HFFc6 (cell line): ENCODE measurements at places on chromosomes 5 and 9. TPM values are rescaled to one million over a fixed set of nuclear protein-coding genes. Genes with fewer than 3 reads are reported as not detected.

DNA sequence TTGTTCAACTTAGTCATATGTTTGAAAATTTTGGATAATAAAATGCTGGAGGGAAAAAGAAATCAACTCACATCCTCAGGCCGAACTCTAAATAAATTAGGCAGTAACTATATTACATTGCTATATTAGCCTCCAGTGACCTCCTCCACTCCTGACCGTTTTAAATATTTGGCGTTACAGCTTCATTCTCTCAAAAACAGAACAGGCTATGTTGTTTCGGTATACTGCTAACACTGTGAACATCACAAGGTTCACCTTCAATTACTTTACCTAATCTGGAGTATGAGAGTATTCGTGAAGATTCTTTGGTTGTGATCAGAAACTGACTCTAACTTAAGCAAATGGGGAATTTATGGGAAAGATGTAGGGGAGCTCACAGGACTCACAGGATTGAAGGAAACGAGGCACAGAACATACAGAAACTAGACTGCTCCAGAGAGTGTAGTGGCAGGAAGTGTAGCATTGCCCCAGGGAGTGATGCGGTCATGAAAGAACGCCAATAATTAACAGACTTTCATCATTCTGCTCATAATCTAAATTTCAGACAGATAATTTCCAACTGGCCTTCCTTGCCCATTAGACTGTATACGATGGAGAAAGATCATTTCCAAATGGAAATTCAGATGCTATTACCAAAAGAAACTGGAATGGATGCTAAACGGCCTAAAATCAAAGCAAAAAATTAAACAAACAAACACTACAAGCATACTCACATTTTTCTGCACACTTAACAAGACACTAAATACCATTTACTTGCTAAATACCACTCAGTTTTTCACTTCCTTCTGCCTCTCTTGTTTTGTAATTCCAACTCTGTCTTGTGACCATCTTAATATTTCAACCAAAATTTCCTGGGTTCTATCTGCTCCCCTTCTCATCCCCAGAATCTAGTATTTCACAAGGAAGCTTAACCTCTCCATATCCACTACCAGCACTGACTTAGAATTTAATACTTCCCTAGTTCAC, 110.1 kb upstream of the LPAR1 start:
- H3K4me3 ChIP-seq, result peak overlapping the region; percentile 81
- peak; percentile 35 for DNase-seq
- peaks cover 34% of the 10 kb centered on the region for H3K4me1 ChIP-seq
- H3K27ac ChIP-seq, result peak overlapping the region; percentile 87

DNA sequence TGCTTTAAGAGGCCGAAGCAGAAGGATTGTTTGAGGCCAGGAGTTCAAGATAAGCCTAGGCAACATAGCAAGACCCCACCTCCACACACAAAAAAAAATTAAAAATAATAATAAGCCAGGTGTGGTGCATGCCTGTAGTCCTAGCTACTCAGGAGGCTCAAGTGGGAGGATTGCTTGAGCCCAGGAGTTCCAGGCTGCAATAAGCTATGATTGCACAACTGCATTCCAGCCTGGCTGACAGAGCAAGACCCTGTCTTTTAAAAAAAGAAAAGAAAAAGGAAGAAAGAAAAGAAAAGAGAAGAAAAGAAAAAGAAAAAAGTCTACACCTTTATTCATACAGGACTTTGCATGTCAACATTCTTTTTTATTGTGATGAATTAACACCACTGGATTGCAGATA, 2125.8 kb downstream of the MAT2B start:
- H3K4me3 ChIP-seq, result no peak overlapping the region
- DNase-seq, result no peak
- no peaks in the 10 kb centered on the region for H3K36me3 ChIP-seq
- H3K27me3 ChIP-seq, result no peaks in the 10 kb centered on the region
- no peaks in the 10 kb centered on the region for H3K4me1 ChIP-seq

GRCh38 chr5:142959683-142960657, 189.8 kb downstream of the ARHGAP26 start:
- H3K36me3 ChIP-seq, result no peaks in the 10 kb centered on the region
- peak overlapping the region; percentile 28 for H3K4me3 ChIP-seq
- H3K27me3 ChIP-seq, result peaks cover 2% of the 10 kb centered on the region; the same call in 1 of the 2 replicates

- no peak for DNase-seq
- 0 out of 2 replicates have a peak, but pooled peaks cover 2% of the 10 kb centered on the region for H3K27me3 ChIP-seq
- H3K36me3 ChIP-seq, result peaks cover 13% of the 10 kb centered on the region
- H3K4me3 ChIP-seq, result peak overlapping the region; percentile 90
- peak overlapping the region; percentile 85 for H3K27ac ChIP-seq
- H3K4me1 ChIP-seq, result peaks cover 52% of the 10 kb centered on the region
These were observed 566 bp upstream of the ALDH7A1 start for GRCh38 chr5:126595486-126596083.

DNA sequence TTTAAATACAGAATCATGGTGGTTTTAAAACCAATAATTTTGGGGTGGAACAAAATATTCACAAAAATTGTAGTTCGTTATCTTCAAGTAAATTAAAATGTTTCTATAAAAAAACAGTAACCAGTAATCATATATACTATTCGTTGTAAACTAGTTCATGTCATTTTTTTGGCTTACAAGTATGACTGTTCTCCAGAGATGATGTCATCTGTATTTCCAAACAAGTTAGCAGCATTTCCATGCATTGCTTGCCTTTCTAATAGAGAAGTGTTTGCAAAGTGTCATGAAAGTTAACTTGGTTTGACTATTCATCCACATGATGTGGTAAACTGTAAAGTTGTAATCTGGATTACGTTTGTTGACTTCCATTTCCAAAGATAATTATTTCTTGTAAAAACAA, 717.9 kb upstream of the ADAMTS16 start:
- DNase-seq, result no peak
- H3K27ac ChIP-seq, result no peak overlapping the region
- H3K4me1 ChIP-seq, result no peaks in the 10 kb centered on the region

DNA sequence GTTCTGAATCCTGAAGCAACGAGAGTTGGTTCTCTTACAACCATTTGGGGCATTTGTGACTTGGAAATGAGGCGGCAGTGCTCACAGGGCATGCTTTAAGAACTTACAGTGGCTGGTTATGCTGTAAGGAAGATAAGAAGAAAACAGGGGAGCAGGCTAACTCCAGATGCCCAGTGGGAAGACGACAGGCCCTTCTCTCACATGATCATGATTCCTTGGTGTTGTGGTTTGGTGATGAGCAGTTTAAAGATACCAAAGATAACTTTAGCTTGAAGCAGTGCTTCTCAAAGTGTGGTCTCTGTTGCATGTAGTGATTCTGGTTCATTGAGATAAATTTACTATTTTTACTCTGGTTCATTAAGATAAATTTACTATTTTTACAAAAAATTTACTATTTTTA, 2.6 kb upstream of the HABP4 start:
- no peaks in the 10 kb centered on the region; the same call in 1 of the 2 replicates for H3K27me3 ChIP-seq
- 0 out of 2 replicates have a peak overlapping the region, but pooled peaks have one; percentile 19 for H3K27ac ChIP-seq
- H3K4me1 ChIP-seq, result peaks cover 42% of the 10 kb centered on the region

DNA sequence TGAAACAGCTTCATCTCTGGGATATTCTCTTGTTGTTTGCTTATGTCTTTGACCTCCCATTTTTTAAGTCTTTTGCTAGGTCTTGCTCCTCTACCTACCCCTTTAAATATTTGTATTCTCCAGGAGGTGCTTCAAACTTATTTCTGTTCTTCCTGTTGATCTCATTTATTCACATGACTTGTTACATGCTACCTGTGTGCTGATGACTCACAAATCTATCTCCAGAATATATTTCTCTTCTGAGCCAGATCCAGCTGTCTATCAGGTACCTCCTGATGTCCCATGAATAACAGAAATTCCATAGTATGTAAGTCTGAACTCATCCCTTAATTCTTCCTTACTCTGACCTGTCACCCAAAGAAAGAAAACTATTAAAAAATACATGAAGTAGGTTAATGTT, 11.0 kb downstream of the NIPBL start:
- peaks cover 20% of the 10 kb centered on the region for H3K4me1 ChIP-seq
- H3K36me3 ChIP-seq, result peaks cover 15% of the 10 kb centered on the region
- H3K27ac ChIP-seq, result no peak overlapping the region

GRCh38 chr5:6742081-6742758, 29.0 kb downstream of the TENT4A start:
- peaks cover 7% of the 10 kb centered on the region for H3K4me1 ChIP-seq
- DNase-seq, result no peak
- no peaks in the 10 kb centered on the region for H3K27me3 ChIP-seq
- H3K27ac ChIP-seq, result no peak overlapping the region
- H3K36me3 ChIP-seq, result peaks cover 25% of the 10 kb centered on the region
- no peak overlapping the region for H3K4me3 ChIP-seq

GRCh38 chr5:19902316-19902934, 85.6 kb downstream of the CDH18 start:
- H3K4me1 ChIP-seq, result no peaks in the 10 kb centered on the region
- H3K36me3 ChIP-seq, result no peaks in the 10 kb centered on the region
- H3K27me3 ChIP-seq, result no peaks in the 10 kb centered on the region

- no peaks in the 10 kb centered on the region for H3K27me3 ChIP-seq
- peak overlapping the region; percentile 77 for H3K27ac ChIP-seq
- no peak for DNase-seq
- peak overlapping the region; percentile 71 for H3K4me3 ChIP-seq
These were observed 91.4 kb downstream of the SEMA5A start for GRCh38 chr5:9454491-9454890.

DNA sequence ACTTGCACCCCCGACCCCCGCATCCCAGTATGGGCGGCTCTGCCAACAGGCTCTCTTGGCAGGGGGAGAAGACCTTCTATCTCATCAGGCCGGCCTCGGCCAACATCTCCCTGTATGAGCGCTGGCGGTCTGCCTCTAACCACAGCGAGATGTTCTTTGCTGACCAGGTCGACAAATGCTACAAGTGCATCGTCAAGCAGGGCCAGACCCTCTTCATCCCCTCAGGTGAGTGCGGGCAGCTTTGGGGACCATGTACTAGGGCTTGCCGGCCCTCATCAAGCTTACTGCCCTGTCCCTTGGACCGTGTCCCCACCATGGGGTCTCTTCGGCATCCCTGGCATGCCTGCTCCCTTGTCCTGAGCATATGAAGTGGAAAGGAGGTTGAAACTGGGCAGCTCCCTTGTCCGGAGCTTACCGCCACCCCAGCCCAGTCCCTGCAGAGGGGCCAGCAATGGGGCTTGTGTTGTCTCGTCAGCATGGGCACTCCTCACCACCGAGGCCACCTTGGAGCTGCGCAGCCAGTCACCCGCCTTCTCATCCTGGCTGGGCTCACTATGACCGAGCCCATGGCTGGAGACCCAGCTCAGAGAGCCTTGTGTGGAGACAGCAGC, 78.1 kb downstream of the PHF2 start:
- DNase-seq, result no peak
- H3K4me1 ChIP-seq, result no peaks in the 10 kb centered on the region
- H3K36me3 ChIP-seq, result peaks cover 5% of the 10 kb centered on the region
- H3K27ac ChIP-seq, result no peak overlapping the region

DNA sequence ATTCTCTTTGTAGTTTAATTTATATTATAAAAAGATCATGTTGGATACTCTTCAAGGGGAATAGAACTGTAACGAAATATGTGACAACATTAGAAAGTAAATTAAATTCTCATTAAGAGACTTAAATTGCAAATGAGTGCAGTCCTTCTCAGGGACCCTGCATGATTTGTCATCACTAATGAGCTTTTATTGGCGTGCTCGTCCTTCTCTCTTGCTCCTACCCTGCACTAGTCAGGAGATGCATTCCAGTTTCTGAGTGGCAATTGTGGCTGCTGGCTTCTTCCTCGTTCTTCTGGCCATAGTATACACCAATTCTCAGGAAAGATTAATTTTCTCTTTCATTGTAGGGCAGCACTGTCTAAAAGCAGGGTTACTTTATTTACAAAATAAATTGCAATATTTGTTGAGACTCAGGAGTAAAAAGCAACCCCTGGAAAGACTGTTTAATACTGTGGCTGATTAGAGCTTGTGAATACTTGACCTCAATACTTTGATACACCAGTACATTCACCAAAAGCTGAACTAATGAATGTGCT, 376.3 kb upstream of the CHD1 start:
- no peak overlapping the region for H3K4me3 ChIP-seq
- H3K36me3 ChIP-seq, result no peaks in the 10 kb centered on the region
- no peak overlapping the region for H3K27ac ChIP-seq
- H3K27me3 ChIP-seq, result no peaks in the 10 kb centered on the region
- no peaks in the 10 kb centered on the region for H3K4me1 ChIP-seq
- DNase-seq, result no peak

DNA sequence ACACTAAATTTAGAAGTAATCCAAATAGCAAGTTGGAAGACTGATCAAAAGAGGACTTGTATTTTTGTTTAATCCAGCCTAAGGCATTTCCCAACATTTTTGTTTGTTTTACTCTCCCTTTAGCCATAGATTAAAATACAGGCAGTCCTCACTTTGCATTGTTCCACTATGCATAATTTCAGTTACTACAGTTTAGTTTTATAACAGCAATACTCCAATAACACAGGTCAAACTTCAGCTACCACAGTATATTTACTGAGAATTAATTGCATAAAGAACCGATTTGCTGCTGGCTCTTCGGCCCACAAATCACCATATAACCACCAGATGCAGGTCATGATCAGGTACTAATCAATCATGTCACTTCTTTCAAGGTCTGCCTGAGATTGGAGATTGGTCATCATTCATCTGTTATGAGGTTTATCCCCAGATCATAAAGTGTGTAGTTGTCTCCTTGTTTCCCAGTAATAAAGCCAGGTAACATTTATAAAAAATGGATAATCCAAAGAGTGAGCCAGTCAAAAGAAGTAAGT, 12.1 kb downstream of the FTMT start:
- H3K4me3 ChIP-seq, result no peak overlapping the region
- H3K4me1 ChIP-seq, result no peaks in the 10 kb centered on the region
- H3K36me3 ChIP-seq, result no peaks in the 10 kb centered on the region
- H3K27ac ChIP-seq, result no peak overlapping the region
- H3K27me3 ChIP-seq, result peaks cover 1% of the 10 kb centered on the region; the same call in 1 of the 2 replicates

- peak overlapping the region; percentile 83; the same call in 1 of the 2 replicates for H3K4me3 ChIP-seq
- no peaks in the 10 kb centered on the region for H3K36me3 ChIP-seq
- peaks cover 41% of the 10 kb centered on the region for H3K27me3 ChIP-seq
- H3K27ac ChIP-seq, result no peak overlapping the region
These were observed 217.2 kb downstream of the MEF2C start for GRCh38 chr5:88665750-88666215.

- peak; percentile 85 for DNase-seq
- H3K27me3 ChIP-seq, result no peaks in the 10 kb centered on the region; the same call in 1 of the 2 replicates
- no peaks in the 10 kb centered on the region for H3K36me3 ChIP-seq
- H3K27ac ChIP-seq, result peak overlapping the region; percentile 81
These were observed 31.2 kb upstream of the RAD23B start for GRCh38 chr9:107251756-107252322.

GRCh38 chr9:122991370-122991830, 42.1 kb upstream of the GPR21 start:
- no peak overlapping the region for H3K4me3 ChIP-seq
- no peaks in the 10 kb centered on the region; the same call in 1 of the 2 replicates for H3K27me3 ChIP-seq
- H3K4me1 ChIP-seq, result peaks cover 6% of the 10 kb centered on the region
- no peaks in the 10 kb centered on the region for H3K36me3 ChIP-seq

GRCh38 chr9:13110766-13111417, 168.6 kb downstream of the MPDZ start:
- no peaks in the 10 kb centered on the region; the same call in 1 of the 2 replicates for H3K36me3 ChIP-seq
- H3K4me1 ChIP-seq, result peaks cover 36% of the 10 kb centered on the region
- H3K27ac ChIP-seq, result no peak overlapping the region
- H3K4me3 ChIP-seq, result no peak overlapping the region
- no peaks in the 10 kb centered on the region; the same call in 1 of the 2 replicates for H3K27me3 ChIP-seq

The TAL2 gene
- total RNA-seq, result not detected in 3 replicates

The CEP120 gene
- 10.6 to 12.3 TPM (median 10.6 TPM) in 3 replicates for total RNA-seq

The PCDHA1 gene
- 0.14 to 0.35 TPM in 2 of 3 replicates, not detected in the other for total RNA-seq

The SOWAHA gene
- total RNA-seq, result not detected in 3 replicates

The FCN1 gene
- total RNA-seq, result not detected in 3 replicates

The MSMP gene
- not detected in 2 replicates for total RNA-seq
